Stimulated activated CD4-positive, alpha-beta T cell treated with anti-CD3 and anti-CD28 coated beads, Interleukin-1b, Interleukin-23, amount 100 ng/mL, for 4 hours (primary cell): ENCODE measurements at places on chromosomes 5 and 9.

DNA sequence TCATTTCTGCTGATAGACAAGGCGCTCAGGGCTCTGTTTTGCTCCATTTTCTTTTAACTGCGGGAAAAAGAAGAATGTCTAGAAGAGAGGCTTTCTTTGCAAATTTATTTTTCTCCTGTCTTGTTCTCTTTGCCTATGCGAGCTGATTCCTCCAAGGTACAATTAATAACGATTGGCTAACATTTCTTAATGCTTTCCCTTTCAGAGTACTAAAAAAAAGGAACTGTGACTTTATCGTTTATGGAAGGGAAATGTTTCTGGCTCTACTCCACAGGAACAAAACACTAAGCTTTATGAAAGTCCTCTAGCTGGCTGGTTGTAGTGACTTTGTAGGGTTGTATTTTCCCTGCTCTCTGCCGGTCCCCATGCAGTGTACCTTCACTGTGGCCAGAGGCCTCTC lies 11.7 kb downstream of the NSG2 start:
- no peak for DNase-seq

DNA sequence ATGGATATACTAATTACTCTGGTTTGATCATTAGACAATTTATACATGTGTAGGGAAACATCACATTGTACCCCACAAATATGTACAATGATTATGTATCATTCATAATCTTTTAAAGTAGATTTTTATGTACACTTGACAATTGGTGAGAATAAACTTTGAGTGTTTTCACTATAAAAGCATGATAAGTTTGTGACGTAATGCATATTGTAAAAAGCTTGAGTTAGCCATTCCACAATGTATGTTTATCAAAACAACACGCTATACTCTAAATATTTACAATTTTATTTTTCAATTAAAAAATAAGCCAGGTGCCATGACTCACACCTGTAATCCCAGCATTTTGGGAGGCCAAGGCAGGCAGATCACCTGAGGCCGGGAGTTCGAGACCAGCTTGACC lies 360.1 kb upstream of the ITGA1 start:
- DNase-seq, result no peak

GRCh38 chr9:76530458-76531110 lies 71.6 kb downstream of the GCNT1 start:
- no peak for DNase-seq

DNA sequence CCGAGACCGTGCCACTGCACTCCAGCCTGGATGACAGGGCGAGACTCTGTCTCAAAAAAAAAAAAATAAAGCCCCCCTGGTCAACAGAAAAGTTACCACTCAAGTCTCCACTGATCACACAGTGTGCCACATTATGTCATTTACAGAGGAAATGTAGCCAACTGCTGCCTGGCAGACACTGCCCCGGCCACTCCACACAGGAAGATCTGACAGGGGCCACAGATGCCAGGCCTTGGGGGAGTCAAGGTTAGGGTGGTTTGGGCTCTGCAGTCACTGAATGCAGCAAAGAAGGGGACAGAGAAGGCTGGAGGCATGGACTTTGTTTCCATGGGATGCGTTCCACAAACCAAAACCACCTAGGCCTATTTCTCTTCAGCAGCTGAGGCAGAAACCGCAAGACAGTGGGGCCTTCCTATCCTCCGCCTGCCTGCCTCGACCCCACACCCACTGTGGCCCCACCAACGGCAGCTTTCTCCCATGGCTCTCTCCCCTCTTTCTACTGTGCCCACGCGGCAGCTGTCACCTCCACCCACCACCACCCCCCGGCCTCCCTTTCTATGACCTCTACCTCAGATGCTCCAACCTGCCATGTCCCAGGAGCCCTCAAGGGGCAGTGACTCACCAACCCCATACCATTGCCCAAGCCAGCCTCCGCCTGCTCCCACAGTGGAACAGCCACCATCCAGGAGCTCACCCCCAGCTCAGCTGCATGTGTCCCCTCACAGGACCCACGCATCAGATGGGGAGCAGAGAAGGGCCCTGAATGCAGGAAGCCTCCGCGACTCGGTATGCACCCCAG lies 12.4 kb downstream of the IPPK start:
- no peak for DNase-seq

- no peak for DNase-seq
These were observed 372.8 kb upstream of the KLF4 start for GRCh38 chr9:107862323-107862722.

DNA sequence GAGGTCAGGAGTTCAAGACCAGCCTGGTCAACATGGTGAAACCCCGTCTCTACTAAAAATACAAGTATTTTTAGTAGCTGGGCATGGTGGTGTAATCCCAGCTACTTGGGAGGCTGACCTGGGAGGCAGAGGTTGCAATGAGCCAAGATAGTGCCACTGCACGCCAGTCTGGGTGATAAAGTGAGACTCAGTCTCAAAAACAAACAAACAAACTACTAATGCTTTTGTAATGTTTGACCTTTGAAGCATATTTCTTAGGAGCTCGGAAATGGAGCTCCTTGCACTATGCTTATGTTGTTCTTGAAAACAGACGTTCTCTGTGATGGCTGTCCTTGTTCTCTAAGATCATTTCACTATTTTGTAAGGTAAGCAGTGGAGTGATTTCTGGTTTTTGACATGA lies 6.0 kb downstream of the F2RL2 start:
- DNase-seq, result no peak

DNA sequence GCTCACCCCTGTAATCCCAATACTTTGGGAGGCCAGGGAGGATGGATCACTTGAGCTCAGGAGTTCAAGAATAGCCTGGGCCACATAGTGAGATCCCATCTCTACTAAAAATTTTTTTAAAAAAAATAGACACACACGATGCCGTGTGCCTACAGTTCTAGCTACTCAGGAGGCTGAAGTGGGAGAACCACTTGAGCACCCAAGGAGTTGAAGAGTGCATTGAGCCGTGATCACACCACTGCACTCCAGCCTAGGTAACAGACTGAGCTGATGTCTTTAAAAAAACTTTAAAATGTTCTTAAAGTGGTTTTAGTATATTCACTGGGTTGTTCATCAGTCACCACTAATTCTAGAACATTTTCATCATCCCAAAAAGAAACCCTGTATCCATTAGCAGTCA lies 51.9 kb upstream of the RNF38 start:
- DNase-seq, result no peak

DNA sequence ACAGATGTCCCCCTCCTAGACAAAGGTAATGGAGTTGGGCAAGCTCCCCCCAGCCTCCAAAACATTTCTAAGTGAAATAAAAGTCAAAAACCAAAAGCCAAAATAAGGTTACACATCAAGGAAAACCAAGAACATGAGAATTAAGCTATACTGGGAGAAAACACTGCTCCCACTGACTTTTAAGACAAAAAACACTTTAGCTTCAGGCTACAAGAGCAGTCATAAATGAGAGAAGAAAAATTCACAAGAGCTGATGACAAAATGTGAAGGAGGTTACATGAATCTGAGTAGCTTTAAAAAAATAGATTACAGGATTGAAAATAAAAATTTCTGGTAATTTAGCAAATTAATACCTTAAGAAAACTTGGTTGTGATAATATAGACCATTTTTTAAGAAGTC lies 1370.3 kb upstream of the CDH9 start:
- no peak for DNase-seq

DNA sequence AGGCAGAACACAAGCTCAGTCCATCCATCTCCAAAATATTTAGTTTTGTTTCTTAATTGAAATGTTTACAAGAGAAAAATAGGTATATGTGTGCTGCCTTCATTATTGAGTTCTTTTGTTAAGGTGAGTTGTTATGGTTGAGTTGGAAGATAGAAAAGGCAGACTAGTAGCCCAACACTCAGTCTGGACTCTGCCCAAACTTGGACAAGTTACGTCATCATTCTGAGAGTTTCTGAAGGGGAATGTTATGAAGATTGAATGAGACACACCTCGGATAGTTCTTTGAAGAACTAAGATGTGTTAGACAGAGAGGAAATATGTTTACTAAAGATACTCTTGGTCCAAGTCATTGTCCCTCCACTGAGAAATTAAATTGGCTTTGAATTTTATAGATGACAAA lies 245.5 kb downstream of the KCTD16 start:
- no peak for DNase-seq

DNA sequence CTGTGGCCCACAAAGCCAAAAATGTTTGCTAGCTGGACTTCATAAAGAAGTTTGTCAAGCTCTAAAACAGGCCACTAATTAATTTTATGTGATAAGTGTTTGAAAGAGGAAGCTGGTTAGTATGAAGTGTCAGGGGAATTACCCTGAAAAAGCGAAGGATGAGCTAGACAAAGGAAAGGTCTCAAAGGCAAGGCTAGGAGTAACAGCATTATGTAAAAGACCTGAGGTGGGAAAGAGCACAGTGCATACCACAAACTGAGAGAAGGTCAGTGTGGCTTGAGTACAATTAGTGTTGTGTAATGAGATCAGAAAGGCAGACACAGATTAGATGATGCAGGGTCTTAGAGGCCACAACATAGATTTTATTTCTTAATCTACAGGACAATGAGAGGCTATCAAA lies 29.6 kb downstream of the RC3H2 start:
- DNase-seq, result no peak

- DNase-seq, result no peak
These were observed 111.2 kb downstream of the ADAMTS2 start for GRCh38 chr5:179233909-179234562.

DNA sequence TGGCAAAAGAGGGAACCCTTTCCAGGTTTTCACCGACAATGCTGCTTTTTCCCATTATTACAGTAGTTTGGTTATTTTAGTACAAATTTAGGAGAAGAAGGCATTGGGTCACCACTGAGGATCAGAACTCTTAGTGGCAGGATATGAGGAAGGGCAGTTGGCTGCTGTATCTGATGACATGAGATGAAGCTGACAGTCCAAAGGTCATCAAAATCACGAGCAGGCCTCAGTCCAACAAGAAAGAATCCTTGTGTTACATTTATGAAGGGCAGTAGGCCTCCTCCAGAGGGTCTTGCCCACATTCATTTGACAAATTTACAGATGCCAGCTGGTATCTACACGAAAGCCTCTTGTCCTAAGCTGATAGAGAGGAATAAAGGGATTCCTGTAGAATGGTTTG lies 49.5 kb upstream of the COL15A1 start:
- no peak for DNase-seq

GRCh38 chr9:90838098-90838497 lies 36.5 kb downstream of the SYK start:
- no peak for DNase-seq

GRCh38 chr5:72486371-72486770 lies 20.8 kb downstream of the ZNF366 start:
- DNase-seq, result no peak

GRCh38 chr9:100426189-100426529 lies 784 bp upstream of the MSANTD3 start:
- DNase-seq, result no peak

GRCh38 chr9:135522931-135523330 lies 1.7 kb downstream of the LCN1 start:
- no peak for DNase-seq

GRCh38 chr9:32395510-32396216 lies 11.2 kb downstream of the ACO1 start:
- DNase-seq, result no peak

DNA sequence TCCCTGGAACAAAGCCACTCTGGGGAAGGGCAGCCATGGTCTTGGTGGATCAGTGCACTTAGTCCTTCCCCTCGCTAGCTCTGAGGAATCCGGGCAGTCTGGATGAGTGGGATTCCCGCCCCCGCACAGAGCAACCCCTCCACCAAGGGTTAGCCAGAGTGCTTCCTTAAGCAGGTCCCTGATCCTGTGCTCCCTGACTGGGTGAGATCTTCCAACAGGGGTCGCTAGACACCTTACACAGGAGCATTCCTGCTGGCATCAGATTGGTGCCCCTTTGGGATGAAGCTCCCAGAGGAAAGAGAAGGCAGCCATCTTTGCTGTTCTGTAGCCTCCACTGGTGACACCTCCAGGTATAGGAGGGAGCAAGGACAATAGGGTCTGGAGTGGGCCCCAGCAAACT lies 228.8 kb downstream of the AP3B1 start:
- DNase-seq, result no peak

DNA sequence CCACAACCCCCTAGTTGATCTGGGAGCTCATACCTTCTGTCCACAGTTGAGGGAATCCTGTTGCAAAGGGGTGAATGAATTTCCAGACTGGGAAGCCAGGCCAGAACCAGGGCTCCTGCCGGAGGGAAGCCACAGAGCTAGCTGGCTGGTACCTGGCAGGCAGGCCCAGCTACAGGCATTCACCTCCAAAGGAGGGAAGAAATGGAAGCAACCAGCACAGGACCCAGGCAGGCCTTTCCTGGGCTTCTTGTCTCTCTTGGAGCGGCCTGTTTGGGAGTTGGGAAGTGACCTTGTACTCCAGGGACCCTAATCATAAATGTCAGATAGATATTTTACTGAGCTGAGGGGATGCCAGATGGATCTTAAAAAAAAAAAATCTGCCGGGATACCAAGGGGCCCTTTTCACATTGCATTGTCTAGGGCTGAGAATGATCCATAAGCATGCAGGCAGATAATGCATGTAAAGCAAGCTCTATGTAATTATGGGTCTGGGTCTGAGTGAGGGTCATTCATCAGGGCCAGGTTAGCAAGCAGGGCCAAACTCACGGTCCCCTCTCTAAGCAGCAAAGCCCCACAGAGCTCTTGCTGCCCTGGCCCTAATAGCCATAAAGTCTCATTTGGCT lies 8.4 kb downstream of the NR2F1 start:
- DNase-seq, result no peak

DNA sequence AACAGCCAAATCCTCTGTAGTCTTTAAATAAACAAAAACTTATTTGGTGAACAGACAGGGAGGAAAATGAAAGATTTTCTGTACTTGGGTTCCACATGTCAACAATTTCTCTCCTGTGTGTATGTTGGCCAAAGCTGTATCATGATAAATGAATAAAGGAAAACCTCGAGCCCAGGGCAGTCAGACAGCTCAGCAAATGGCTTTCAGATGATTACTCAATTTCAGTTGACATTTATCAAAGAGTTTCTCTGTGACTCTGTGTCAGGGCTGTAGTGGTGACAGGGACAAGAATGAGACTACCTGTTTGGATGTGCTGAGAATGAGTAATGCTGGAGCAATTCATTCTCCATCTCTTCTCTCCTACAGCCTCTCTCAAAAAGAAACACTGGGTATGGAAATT lies 45.7 kb upstream of the PTGS1 start:
- no peak for DNase-seq
